ENCODE measurements at places on chromosomes 16 and 17.

- DNase-seq: no peak
Observed at GRCh38 chr17:29827179-29827578, 102.8 kb downstream of the SSH2 start.

- DNase-seq: no peak
Observed at GRCh38 chr16:9275816-9276354, 184.4 kb downstream of the HAPSTR1 start.

- no peak for DNase-seq
Observed at GRCh38 chr17:78717431-78717980, 64.6 kb downstream of the CYTH1 start.

DNA sequence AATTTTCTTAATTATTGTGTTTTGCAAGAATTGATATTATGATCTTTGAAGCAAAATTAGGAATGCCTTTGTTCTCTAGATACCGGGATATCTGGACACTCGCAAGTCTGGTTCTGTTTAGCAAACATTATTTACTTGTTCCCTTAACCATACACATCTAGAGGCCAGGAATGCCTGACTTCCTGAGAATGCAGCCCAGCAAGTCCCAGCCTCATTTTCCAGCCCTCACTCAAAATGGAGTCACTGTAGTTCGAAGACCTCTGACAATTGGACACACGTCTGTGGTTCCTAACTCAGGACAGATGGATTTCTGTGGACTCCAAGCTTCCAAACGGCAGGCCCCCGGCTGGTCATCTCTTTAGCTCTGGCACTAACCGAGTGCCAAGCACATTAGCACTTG, 355.4 kb upstream of the RBFOX1 start:
- no peak for DNase-seq

DNA sequence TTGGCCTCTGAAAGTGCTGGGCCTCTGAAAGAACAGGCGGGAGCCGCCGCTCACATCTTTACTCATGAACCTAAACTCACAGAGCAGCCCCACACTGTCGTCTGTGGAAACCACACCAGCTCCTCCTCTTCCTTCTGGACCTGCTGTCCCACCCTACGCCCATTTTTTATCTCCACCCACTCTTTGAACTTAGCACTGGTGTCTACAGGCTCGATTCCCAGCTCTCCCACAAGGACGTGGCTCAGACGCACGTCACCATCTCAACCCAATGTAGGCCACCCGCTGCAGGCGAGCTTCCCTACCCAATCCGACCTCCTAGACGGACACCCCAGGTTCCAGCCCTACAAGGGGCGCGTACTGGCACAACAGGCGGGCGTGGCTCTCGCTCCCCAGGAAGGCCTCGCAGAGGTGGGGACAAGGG, 62.2 kb downstream of the NXN start:
- DNase-seq: no peak

DNA sequence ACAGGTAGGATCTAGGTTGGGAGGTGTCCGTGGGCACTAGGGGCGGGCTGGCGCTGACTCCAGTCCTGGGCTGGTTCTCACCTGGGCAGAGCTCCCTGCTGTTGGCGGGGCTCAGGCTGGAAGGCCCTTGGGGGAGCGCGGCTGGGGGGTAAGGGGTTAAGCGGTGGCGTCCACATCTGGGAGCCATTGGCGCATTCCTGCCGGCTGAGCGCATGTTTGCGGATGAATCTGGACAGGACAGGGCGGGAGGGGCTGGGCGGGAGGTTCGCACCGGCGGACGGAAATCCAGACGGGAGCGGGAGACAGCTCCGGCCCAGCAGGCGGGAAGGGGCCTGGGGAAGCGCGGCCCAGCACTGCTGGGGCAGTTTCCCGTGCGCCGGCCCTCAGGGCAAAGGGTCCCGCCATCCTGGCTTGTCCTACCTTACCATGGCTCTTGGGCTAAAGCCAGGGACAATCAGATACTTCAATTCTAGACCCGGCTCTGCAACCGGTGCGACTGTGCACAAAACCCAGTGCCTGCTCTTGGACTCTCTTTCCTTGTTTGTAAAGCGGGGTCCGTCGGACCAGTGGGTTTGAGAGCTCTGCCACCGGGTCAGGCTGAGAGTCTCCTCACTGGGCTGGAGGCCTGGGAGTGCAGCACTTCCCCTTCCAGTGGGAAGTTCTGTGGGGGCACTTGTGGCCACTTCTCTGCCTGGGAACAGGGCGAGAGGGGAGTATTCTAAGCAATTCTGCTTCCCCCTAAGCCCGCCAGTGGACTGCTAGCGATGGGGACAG, 7.8 kb downstream of the RARA start:
- no peak for DNase-seq

DNA sequence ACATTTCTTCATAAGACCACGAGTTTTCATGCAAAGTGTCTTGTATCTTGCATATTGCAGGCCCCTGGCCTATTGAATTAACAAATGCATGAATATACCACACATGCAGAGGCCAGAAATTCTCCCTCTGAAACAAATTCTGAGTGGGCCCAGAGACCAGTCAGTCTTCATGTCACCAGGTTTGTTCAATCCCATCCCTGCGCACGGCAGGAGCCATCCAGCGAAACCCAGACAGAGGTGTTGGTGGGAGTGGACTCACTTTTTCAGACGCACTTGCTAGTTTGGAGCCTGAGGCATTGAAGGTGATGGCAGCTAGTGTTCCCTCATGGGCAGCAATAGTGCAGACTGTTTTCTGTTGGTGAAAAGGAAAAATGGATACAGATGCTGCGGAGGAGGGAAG, 21.9 kb downstream of the WIPI1 start:
- no peak for DNase-seq

DNA sequence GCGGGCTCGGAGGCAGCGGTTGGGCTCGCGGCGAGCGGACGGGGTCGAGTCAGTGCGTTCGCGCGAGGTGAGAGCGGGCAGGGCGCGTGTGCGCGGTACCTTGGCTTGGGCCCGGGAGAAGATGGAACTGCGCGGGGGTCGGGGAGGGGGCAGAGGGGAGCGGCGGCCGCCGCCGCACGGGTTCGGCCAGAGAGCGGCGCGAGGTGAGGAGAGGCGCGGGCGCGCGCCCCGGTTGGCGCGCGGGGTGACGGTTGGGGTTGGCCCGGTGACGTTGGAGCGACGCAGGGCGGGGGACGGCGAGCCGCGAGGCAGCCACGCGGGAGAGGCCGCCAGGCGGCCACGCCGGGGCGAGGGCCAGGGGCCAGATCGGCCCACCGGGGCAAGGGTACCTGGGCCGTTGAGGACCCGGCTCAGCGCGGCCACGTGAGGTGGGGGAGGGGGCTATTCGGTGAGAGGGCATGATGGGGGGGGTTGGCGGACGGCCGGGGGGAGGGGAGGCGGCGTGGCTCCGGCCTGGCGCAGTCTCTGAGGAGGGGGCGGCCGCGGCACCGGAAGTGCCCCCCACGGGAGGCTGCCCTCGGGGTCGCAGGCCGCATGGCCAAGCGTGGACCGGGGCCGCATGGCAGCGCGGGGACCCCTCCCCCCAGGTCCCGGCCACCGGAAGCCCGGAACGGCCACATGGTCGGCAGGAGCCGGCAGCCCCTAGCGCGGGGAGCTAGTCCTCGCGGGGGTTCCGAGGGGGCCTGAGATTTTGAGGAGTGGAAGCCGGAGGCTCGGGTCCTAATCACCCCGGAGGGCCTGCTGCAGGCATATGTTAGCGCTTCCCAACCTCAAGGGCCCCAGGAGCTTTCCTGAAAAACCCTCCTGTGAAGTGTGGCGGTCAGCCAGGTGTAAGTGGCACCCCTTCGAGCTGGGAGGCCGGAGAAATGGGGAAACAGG, 527 bp downstream of the EIF5A start:
- DNase-seq: peak; percentile 63

Data from activated naive CD4-positive, alpha-beta T cell (primary cell).